ENCODE measurements at places on chromosomes 7 and 10. TPM values are rescaled to one million over a fixed set of nuclear protein-coding genes. Genes with fewer than 3 reads are reported as not detected.
A peak's percentile ranks its signal among the peaks of the same experiment; 100 is the strongest.

- no peaks in the 10 kb centered on the region for H3K27me3 ChIP-seq
- peaks cover 3% of the 10 kb centered on the region for H3K36me3 ChIP-seq
- H3K4me1 ChIP-seq = peaks cover 32% of the 10 kb centered on the region
These were observed 7.3 kb downstream of the DMTF1 start for GRCh38 chr7:87159538-87159937.

GRCh38 chr7:26428571-26428970, 136.9 kb downstream of the SNX10 start:
- no peak overlapping the region for H3K27ac ChIP-seq
- peaks cover 4% of the 10 kb centered on the region for H3K36me3 ChIP-seq
- peaks cover 37% of the 10 kb centered on the region for H3K27me3 ChIP-seq
- DNase-seq = no peak
- H3K4me1 ChIP-seq = no peaks in the 10 kb centered on the region

DNA sequence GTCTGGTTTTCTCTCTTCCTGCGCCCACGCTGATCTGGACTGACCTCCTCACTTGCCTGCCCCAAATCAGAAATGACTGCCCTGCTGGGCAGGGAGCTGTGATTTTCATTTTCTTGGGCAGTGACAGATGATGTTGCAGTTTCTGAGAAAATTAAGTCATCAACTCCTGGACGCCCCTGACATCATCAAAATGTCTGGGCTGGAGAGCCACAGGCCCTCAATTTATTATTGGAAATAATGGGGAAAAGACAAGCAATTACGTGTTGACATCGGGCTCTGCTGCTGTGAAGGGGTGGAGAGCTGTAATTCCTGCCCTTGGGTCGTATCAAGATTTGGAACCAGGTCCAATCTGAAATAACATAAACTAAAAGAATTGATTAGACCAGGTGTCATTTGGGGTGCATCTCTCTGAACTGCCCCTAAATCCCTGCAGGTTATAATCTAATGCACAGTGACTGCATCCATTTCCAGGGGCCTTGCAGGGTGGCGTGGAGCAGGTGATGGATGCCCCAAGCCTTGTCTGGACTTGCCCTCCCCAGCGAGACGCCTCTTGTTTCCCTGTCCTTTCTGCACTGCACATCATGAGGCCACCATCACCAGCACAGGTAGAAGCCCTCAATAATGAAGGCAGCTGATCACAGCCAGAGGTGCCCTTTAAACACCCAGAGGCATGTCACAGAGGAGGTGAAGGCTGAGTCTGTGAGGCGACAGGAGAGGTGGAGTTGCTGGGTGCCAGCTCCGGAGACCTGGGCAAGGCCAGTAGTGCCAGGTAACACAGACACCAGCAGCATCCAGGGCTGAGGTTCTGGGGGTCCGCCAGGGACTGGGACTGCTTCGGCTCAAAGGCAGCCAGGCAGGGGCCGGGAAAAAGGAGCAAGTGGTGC, 98.7 kb downstream of the HTR5A start:
- no peak overlapping the region for H3K27ac ChIP-seq
- no peak for DNase-seq
- H3K4me1 ChIP-seq = peaks cover 4% of the 10 kb centered on the region
- H3K4me3 ChIP-seq = no peak overlapping the region
- no peaks in the 10 kb centered on the region for H3K36me3 ChIP-seq

GRCh38 chr10:46525824-46526681, 30.4 kb downstream of the GPRIN2 start:
- H3K4me1 ChIP-seq = no peaks in the 10 kb centered on the region
- no peak overlapping the region for H3K27ac ChIP-seq
- H3K36me3 ChIP-seq = no peaks in the 10 kb centered on the region
- no peaks in the 10 kb centered on the region for H3K27me3 ChIP-seq

DNA sequence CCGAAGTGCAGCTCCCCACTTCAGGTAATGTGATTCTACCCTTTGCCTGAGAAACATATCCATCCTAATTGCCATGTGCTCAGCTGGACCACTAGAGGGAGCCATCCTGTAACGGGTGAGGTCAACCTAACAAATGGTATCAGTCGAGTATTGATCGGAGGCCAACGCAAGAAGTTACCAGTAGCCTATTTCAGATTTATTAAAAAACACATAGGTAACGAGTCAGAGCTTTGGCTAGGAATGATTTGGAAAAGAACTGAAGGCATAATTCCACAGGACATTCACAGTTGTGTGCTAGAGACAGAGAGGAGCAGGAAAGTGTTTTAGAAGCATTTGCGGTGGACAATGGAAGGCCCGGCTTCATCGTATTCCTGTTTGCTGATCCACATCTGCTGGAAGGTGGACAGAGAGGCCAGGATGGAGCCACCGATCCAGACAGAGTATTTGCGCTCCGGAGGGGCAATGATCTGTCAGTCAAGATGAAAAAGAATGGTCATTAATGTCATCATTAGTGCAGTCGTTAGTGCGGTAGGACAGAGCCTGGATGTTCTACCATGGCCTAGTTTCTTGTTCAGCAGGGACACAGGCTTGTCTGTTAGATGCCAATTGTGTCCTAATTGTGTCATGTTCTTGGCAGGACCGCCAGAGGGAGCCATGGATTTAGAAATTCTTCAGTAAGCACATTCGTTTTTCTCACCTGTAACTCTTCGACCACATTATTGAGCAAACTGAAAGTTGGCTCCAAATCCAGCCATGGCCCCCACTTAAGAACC, 17.5 kb downstream of the ACTA2 start:
- H3K27ac ChIP-seq = peak overlapping the region; percentile 85
- peaks cover 26% of the 10 kb centered on the region for H3K4me1 ChIP-seq
- peak; percentile 36 for DNase-seq
- H3K4me3 ChIP-seq = peak overlapping the region; percentile 90

GRCh38 chr7:107779647-107780099, 23.4 kb downstream of the SLC26A3 start:
- no peak for DNase-seq
- H3K27ac ChIP-seq = no peak overlapping the region
- no peaks in the 10 kb centered on the region for H3K4me1 ChIP-seq
- no peaks in the 10 kb centered on the region for H3K27me3 ChIP-seq
- no peak overlapping the region for H3K4me3 ChIP-seq
- H3K36me3 ChIP-seq = no peaks in the 10 kb centered on the region

- H3K4me3 ChIP-seq = no peak overlapping the region
- H3K4me1 ChIP-seq = peaks cover 20% of the 10 kb centered on the region
- H3K36me3 ChIP-seq = peaks cover 12% of the 10 kb centered on the region
- no peaks in the 10 kb centered on the region for H3K27me3 ChIP-seq
These were observed 49.7 kb upstream of the ANTXRL start for GRCh38 chr10:46236941-46237681.

DNA sequence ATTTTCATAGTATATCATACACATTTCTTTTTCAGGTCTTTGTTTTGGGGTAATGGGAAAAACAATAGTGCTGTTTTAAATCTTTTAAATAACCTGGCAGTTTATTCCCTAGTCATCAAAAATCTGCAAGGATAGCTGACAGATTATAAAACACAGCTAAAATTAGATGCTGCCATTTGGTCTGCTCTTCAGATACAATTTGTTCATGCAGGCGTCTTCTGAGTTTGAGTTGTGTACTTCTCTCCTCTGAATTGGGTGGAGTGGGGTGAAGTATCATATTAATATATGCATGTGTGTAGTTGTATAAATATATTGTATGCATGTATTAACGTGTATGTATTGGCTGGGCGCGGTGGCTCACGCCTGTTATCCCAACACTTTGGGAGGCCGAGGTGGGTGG, 42.9 kb upstream of the ST7 start:
- H3K27ac ChIP-seq = no peak overlapping the region
- no peaks in the 10 kb centered on the region for H3K27me3 ChIP-seq
- no peak for DNase-seq
- H3K4me3 ChIP-seq = no peak overlapping the region

DNA sequence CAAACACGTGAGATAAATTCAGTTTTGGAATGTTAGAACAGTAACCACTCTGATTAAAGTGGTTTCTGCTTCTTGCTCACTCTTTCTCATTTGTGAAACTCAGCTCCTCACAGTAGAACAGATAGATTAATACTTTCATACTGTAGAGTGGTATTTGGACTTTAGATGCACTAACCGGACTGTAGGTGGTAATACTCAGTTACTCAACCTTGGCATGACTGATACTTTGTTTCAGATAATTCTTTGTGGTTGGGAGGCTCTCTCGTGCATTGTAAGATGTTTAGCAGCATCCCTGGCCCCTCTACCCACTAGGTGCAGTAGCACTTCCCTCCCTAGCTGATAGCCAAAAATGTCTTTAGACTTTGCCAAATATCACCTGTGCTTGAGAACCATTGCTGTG, 37.6 kb downstream of the MCU start:
- H3K4me3 ChIP-seq = no peak overlapping the region
- no peak overlapping the region for H3K27ac ChIP-seq
- peaks cover 11% of the 10 kb centered on the region for H3K36me3 ChIP-seq

- DNase-seq = no peak
- H3K4me3 ChIP-seq = peak overlapping the region; percentile 73
- H3K36me3 ChIP-seq = peaks cover 2% of the 10 kb centered on the region
- peak overlapping the region; percentile 99 for H3K27ac ChIP-seq
These were observed 21.6 kb upstream of the GIMAP2 start for GRCh38 chr7:150663802-150664494.

EPC1 gene
- 178 TPM for total RNA-seq

- H3K4me3 ChIP-seq = no peak overlapping the region
- peaks cover 6% of the 10 kb centered on the region for H3K36me3 ChIP-seq
- H3K27me3 ChIP-seq = no peaks in the 10 kb centered on the region
- H3K27ac ChIP-seq = no peak overlapping the region
These were observed 18.0 kb upstream of the DUSP5 start for GRCh38 chr10:110479710-110480109.

DNA sequence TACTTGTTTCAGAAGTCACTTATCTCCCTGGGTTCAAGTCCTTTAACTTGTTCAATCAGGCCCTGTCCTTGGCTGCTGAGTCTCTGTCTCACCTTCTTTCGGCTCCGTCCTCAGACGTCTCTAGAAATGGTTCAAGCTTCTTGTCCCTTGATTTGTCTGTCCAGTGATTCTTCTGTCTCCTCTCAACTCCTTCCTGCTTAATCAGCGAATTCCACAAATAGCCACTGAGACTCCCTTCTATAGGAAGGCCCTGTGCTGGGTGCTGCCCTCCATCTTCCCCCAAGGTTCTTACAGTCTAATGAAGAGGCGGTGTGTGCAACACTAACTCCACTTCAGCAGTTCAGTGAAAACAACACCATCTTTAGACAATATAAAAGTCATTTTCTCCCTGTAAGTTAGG, 12.7 kb downstream of the FAM241B start:
- H3K27me3 ChIP-seq = peaks cover 12% of the 10 kb centered on the region
- H3K27ac ChIP-seq = no peak overlapping the region
- H3K36me3 ChIP-seq = peaks cover 2% of the 10 kb centered on the region
- H3K4me3 ChIP-seq = no peak overlapping the region

- no peak overlapping the region for H3K27ac ChIP-seq
- no peak overlapping the region for H3K4me3 ChIP-seq
- no peak for DNase-seq
- H3K36me3 ChIP-seq = no peaks in the 10 kb centered on the region
These were observed 154.8 kb upstream of the PRSS58 start for GRCh38 chr7:142412551-142413193.

- no peak for DNase-seq
- no peak overlapping the region for H3K27ac ChIP-seq
- peaks cover 55% of the 10 kb centered on the region for H3K27me3 ChIP-seq
- H3K4me3 ChIP-seq = no peak overlapping the region
- no peaks in the 10 kb centered on the region for H3K4me1 ChIP-seq
These were observed 105.3 kb downstream of the LRRC18 start for GRCh38 chr10:48834189-48834965.

PRSS37 gene
- total RNA-seq = not detected

CLDN3 gene
- total RNA-seq = not detected

DNA sequence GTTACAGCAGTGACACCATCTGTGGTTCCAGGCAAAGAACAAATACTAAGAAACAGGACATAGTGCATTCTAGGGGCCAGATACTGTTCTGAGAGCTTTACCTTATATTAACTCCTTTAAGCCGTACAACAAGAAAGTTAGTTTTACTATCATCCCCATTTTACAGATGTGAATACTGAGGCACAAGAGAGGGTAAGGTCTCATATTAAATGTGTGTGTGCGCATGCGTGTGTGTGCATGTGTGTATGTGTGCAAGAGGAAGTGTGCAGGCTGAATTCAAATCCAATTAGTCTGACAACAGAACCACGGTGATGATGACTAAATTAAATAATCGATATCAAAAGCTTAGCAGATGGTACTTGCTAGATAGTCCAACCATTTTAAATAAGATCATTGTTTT, 11.0 kb downstream of the TECTB start:
- H3K36me3 ChIP-seq = peaks cover 4% of the 10 kb centered on the region
- peak overlapping the region; percentile 27 for H3K27ac ChIP-seq
- H3K4me1 ChIP-seq = no peaks in the 10 kb centered on the region
- DNase-seq = no peak
- H3K4me3 ChIP-seq = no peak overlapping the region

- peak overlapping the region; percentile 19 for H3K4me3 ChIP-seq
- H3K4me1 ChIP-seq = peaks cover 7% of the 10 kb centered on the region
- DNase-seq = no peak
- H3K27ac ChIP-seq = no peak overlapping the region
- H3K36me3 ChIP-seq = peaks cover 4% of the 10 kb centered on the region
- no peaks in the 10 kb centered on the region for H3K27me3 ChIP-seq
These were observed 162.0 kb downstream of the KLF6 start for GRCh38 chr10:3622845-3623621.

GRCh38 chr7:47568547-47568946, 13.4 kb downstream of the TNS3 start:
- H3K36me3 ChIP-seq = no peaks in the 10 kb centered on the region
- DNase-seq = no peak
- peaks cover 2% of the 10 kb centered on the region for H3K4me1 ChIP-seq
- H3K27ac ChIP-seq = no peak overlapping the region
- H3K27me3 ChIP-seq = peaks cover 11% of the 10 kb centered on the region

LRIT1 gene
- not detected for total RNA-seq

GRCh38 chr7:156504687-156505545, 135.7 kb upstream of the RNF32 start:
- H3K36me3 ChIP-seq = no peaks in the 10 kb centered on the region
- H3K4me1 ChIP-seq = no peaks in the 10 kb centered on the region
- H3K4me3 ChIP-seq = no peak overlapping the region
- peaks cover 7% of the 10 kb centered on the region for H3K27me3 ChIP-seq
- no peak overlapping the region for H3K27ac ChIP-seq

DNA sequence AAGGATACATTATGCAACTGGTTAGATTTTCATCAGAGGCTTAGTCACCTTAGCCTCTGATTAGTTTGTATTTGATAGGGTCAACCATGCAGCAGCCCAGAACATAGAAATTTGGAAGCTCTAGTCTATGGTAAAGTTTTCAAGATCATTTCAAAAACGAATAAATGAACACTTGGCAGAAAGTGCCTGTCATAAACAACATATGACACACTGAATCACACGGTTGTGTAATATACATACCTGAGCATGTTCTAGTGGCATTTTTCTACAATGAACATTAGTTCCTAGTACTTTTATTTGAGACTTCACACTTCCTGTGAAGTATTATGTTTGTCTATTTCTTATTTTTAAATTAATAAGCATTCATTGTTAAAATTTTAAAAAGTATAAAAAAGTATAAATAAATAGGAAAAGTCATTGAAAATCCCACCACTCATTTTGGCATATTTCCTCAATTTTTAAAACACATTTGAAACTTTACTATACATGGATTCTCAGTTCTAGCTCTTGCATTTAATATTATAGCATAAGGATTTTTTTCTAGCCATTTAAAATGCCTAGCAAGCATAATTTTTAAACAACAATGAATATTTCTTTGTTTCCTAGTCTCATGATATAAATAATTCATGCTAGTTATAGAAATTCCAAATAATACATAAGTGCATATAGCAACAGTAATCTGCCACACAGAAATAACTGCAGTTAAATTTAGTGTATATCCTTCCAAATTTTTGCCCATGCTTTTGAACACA, 25.7 kb upstream of the PRPS1L1 start:
- H3K27ac ChIP-seq = no peak overlapping the region
- no peaks in the 10 kb centered on the region for H3K36me3 ChIP-seq
- DNase-seq = no peak
- H3K4me1 ChIP-seq = no peaks in the 10 kb centered on the region
- no peak overlapping the region for H3K4me3 ChIP-seq
